ENCODE measurements at places on chromosomes 2 and 18. TPM values are rescaled to one million over a fixed set of nuclear protein-coding genes. Genes with fewer than 3 reads are reported as not detected.

DNA sequence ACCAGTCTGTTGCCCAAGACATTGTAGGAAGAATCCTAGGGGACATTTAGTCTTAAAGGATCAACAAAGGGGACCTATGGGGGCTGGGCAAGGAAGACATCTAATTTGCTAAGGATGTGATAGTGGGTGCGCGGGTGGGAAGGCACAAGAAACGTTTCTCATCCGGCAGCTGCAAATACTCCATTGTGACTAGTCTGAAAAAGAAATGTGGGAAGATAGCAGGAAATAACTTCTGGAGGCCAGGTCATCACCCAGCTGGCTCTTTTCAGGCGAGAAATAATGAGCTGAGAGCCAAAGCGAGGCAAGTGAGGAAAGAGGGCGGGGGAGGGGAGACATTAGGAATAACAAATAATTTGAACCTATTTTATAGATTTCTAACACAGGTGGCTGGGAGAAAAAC, 70.3 kb upstream of the NCK2 start:
- DNase-seq: no peak

- no peak for DNase-seq
These were observed 228.2 kb downstream of the DOK6 start for GRCh38 chr18:69628774-69629359.

DNA sequence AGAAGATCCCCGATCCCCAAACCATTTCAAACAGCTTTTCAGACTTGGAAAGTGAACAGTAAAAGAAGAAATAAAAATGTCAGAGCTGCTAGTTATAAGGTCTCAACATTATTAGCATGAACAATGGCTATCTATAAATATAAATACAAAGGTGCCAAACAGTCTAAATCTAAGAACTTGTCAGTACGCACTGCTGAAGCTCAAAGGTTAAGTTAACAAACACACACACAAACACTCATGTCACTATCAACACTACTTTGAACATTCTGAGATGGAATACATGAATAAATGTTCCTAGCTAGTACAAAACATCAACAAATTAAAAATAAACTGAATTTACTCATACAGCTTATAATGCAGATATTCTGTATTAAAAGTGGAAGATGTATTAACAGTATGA, 108.7 kb downstream of the CDH2 start:
- no peak for DNase-seq

The SP140 gene
- 4.6 TPM for total RNA-seq

The DLX1 gene
- total RNA-seq: 0.22 TPM

DNA sequence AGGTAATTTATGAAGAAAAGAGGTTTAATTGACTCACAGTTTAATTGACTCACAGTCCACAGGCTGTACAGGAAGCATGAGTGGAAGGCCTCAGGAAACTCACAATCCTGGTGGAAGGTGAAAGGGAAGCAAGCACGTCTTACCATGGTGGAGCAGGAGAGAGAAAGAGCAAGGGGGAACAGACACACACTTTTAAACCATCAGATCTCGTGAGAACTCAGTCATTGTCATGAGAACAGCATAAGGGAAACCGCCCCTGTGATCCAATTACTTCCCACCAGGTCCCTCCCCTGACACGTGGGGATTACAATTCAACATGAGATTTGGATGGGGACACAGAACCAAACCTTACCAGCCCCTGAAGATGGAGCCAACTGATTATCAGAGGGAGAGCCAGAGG, 11.2 kb upstream of the PUM2 start:
- no peak for DNase-seq

DNA sequence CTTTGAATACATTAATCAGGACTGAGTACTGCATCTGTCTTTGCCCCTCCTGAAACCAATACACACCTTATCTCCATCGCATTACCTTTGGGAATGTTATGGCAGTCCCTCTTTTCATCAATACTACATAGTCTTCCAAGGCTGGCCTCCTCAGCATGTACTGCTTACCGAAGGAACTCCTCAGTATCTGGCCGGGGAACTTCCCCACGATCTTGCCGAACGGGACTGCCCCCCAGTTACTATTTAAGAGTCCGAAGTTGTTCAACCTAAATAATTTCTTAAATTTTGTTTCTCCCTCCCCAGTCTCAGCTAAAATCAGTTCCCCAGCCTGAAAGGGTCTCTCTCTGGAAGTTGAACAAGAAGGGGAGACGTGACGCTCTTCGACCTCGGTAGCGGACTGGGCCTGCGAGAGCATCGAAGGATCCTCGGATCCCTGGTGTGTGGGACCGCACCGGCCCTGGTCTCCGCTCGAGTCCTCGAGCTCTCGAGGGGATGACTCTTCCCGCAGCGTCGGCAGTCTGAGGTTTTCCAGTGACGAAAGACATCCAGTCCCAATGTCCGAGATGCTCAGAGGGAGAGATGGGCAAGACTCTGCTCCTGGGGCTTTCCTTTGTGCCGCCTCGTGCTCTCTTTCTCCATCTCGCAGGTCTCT, 489 bp downstream of the TRMT61B start:
- no peak for DNase-seq

The RAX gene
- not detected for total RNA-seq

- peak; percentile 35 for DNase-seq
These were observed 16.9 kb downstream of the C2orf74 start for GRCh38 chr2:61178603-61179545.

DNA sequence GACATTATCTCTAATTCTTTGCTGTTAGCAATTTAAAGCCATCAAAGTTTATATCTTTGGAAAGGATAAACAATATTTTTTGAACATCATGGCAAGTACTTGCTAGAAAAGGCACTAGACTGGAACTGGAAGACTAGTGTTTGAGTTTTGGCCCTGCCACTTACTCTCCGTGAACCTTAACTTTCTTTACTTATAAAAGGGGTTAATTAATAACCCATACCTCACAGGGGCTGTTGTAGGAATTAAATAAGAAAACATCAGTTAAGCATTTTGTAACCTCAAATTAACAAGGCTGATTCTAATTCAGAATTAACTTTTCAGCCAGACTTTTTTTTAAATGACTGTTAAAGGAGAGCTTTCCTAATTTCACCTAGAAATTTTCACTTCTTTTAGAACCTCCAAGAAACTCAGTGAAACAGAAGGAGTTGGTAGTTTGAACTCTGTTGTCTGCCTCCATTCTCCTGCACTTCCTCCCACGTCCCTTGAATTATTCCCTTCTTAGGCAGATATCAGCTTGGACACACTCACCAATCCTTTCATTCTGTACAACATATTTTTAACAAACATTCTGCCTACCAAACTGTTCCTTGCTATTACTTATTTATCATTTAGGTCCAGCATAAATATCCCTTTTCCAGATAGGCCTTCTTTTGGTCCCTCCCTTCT, 79.5 kb downstream of the COX7A2L start:
- DNase-seq: peak; percentile 19

- DNase-seq: no peak
These were observed 125.5 kb upstream of the SIX2 start for GRCh38 chr2:45134726-45135125.
